Activated naive CD8-positive, alpha-beta T cell treated with anti-CD3 and anti-CD28 coated beads for 36 hours (primary cell): ENCODE measurements at places on chromosomes 6 and 20. TPM values are rescaled to one million over a fixed set of nuclear protein-coding genes. Genes with fewer than 3 reads are reported as not detected.

DNA sequence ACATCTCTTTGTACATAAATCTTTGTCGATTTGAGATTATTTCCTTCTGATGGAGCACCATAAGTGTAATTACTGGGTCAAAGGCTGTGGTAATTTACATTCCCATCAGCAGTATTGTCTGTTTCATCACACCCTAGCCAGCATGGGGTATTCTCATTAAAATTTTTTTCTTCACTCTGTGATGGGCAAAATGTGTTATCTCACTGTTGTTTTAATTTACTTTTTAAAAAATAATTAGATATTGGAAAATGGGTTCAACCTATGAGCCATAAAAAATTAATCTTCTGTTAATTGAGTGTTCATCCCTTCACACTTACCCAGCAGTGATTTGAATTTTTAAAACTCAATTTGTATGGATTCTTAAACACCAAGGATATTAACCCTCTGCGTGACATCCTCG, 44.0 kb upstream of the NNAT start:
- no peaks in the 10 kb centered on the region for H3K4me1 ChIP-seq
- H3K27me3 ChIP-seq, result peaks cover 17% of the 10 kb centered on the region
- H3K4me3 ChIP-seq, result no peak overlapping the region
- H3K27ac ChIP-seq, result no peak overlapping the region

- H3K36me3 ChIP-seq, result no peaks in the 10 kb centered on the region
- DNase-seq, result no peak
- H3K4me3 ChIP-seq, result no peak overlapping the region
- peaks cover 11% of the 10 kb centered on the region for H3K4me1 ChIP-seq
- no peak overlapping the region for H3K27ac ChIP-seq
- H3K27me3 ChIP-seq, result no peaks in the 10 kb centered on the region
Observed at GRCh38 chr6:11174242-11174611, 58.2 kb downstream of the NEDD9 start.

DNA sequence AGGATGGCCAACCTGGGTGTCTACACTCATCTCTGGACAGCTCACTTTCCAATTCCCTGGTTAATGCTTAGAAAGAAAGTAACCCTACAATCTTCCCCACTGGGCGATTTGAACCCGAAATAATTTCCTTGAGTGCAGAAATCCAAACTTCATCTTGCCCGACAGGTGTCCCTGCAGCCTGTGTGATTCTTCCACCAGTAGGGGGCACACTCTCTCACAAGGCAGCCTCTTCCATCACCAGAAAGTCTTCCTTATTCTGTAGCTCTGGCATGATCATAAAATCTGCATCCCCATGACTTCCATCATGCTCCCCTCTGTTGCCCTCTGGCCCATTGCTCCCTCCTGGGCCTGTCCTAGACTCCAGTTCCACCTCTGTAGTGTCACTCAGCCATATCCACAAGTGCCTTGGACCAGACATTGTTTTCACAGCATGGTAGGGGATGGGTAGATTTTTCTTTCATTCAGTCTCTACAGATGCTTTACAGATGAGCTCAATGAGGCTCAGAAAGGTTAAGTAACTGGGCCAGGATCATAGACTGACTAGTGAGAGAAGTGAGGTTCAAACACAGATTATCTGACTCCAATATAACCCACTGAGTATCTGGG, 170.4 kb upstream of the SPTLC3 start:
- no peaks in the 10 kb centered on the region for H3K36me3 ChIP-seq
- no peak for DNase-seq
- H3K27me3 ChIP-seq, result no peaks in the 10 kb centered on the region

- no peaks in the 10 kb centered on the region for H3K36me3 ChIP-seq
- DNase-seq, result no peak
- H3K27me3 ChIP-seq, result no peaks in the 10 kb centered on the region
- H3K4me1 ChIP-seq, result no peaks in the 10 kb centered on the region
- no peak overlapping the region for H3K27ac ChIP-seq
Observed at GRCh38 chr6:22412994-22413393, 116.2 kb upstream of the PRL start.

DNA sequence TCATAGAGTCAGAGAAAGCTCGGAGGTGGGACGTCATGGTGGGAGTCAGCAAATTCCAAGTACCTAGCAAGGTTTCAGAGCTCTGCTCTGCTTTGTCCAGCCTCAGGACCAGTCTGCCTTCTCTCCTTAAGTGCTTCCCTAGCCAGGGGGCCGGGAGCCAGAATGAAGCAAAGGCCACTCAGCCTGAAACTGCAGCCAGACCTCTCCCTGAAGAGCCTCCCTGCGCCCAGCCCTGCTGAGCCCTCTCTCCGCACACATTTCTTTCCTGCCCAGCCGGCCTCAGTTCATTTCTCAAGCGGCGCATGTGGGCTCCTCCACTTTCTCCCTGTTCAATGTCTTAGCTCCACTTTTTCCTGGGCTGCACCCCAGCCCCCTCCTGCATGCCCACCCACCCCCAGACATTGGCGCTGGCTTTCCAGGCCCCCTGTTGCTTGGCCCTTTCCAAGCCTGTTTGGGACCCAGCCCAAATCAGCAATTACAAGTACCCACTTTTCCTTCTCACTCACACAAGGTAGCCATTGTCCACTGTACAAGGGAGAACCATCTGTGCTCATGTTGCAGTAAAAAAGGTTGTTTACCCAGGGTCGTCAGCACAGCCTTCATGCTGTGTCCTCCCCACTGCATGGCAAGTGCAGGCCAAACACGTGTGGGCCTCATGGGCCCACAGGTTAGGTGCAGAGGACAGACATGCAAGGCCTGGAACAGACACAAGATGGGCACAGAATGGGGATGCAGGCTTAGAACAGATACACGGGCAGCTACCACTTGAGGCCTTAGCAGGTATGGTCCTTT, 147.1 kb downstream of the MRPL14 start:
- no peak overlapping the region for H3K4me3 ChIP-seq
- H3K4me1 ChIP-seq, result peaks cover 3% of the 10 kb centered on the region
- no peak for DNase-seq
- no peak overlapping the region for H3K27ac ChIP-seq
- no peaks in the 10 kb centered on the region for H3K36me3 ChIP-seq

DNA sequence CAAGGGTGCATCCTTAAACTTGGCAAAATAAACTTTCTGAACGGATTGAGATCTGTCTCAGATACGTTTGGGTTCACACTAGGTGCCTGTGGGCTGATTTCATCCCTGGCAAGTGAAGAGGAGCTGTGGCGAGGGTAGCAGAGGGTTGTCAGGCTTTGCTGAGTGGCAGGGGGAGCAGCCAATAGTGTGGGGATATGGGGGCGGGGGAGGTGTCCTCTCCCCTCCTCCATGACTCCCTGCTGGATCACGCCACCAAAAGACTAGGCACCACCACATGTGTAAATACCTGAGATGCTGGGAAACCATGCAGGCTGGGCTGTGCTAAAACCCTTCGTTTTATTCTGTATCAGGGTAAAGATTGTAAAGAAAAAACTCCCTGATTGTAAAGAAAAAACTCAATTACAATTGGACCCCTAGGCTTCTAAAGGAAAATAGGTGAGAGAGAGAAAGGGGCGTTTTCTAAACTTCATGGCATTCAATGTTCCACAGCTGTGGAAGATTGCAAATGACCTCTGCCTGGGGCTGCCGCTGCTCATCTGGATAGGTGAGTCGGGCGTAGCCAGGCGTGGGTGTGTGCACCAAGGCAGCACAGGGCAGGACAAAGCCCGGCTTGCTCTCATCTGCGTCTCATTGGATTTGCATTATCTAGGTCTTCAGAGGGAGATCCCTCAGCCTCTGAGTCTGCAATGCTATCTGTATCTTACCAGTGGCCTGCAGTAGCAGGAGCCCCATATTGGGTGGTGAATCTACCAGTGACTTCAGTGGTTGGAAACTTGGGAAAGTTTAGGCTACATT, 26.9 kb upstream of the ADTRP start:
- no peak overlapping the region for H3K4me3 ChIP-seq
- H3K36me3 ChIP-seq, result peaks cover 2% of the 10 kb centered on the region
- peaks cover 37% of the 10 kb centered on the region for H3K4me1 ChIP-seq

The CST5 gene
- total RNA-seq, result not detected

The FAM50B gene
- 8.7 TPM for total RNA-seq

The TSBP1 gene
- not detected for total RNA-seq
